Germinal center (tissue), 1 donor: ENCODE measurements at places on chromosomes 16 and 17.

DNA sequence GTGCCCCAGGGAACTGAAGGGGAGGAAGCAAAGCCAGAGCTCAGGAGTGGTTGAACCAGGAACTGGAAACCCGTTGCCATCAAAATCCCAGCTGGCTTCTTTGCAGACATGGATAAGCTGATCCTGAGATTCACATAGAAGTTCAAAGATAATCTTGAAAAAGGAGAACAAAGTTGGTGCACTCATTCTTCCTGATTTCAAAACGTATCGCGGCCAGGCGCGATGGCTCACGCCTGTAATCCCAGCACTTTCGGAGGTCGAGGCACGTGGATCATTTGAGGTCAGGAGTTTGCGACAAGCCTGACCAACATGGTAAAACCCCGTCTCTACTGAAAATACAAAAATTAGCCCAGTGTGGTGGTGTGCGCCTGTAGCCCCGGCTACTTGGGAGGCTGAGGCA, 7.1 kb downstream of the RAP1GAP2 start:
- DNase-seq = no peak

- no peak for DNase-seq
Measured at GRCh38 chr17:6603744-6604325, 36.7 kb downstream of the KIAA0753 start.

DNA sequence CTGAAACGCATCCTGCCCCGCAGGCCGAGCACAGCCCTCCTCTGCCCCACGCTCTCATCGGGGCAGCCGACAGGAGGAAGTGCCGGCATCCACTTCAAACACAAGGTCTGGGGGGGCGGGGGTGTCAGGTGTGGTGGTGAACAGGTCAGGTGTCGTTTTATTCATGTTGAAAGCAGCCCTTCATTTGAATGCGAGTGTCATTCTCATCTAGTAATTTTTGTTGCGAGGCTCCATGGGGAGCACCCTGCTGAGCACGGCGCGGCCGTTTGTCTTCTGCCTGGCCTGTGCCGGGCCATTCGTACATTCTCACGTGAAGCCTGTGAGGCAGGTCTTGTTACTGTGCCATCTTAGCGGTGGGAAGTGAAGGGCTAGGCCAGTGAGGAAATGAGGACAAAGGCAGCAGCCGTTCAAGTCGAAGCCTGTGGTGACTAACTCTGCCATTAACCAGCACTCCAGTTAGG, 1.9 kb downstream of the ACSF3 start:
- DNase-seq = peak; percentile 73

GRCh38 chr16:48687421-48688038, 77.5 kb upstream of the N4BP1 start:
- peak; percentile 70 for DNase-seq

DNA sequence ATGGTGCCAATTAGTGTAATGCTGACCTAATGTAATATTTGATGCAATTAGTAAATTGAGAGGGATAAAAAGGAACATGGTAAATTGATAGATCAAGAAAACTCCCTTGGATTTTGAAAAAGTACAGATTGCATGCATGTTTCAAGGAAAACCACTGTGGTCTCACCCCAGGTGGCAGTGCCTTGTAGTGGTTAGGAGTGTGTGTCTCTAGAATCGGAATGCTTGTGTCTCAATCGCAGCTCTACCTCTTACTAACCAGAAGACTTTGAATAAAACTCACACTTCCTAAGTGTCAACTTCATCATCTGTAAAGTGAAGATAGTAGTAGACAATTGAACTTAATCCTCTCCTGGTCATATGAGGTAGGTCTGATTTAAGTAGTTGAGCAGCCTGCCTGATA, 128.9 kb upstream of the GOT2 start:
- DNase-seq = no peak

- no peak for DNase-seq
Measured at GRCh38 chr16:68749432-68749831, 12.3 kb downstream of the CDH1 start.

DNA sequence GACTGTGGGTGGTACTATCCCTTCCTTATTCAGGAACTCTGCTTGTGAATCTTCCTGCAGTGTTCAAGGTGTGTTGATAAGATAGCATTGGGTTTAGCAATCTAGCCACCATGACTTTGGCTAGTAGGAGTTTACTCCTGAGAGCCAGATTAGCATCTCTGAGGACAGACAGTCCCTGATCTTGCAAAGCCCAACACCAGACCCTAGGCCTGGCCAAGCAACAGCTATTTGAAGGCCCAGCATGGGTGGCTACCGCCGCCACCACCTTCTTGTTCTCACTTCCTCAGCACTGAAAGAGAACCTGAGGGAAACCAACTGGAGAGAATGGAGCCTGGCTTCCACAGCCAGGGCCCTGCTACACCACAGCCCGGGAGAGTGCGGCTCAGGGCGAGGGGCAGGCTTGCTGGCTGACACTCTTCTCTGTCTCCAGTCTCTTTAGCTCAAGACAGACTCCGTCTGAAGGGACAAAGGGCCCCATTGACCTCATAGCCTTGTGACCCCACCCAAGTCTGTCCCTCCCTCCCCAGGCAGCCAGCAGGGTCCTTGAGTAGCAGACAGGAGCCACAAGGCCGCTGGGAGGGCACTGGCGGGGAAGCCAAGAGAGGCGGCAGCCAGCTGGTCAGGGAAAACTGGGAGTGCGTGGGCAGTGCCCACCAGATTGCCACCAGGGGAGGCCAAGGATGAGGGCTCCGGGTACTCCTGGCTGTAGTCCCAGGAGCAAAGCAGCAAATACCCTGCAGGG, 10.9 kb upstream of the ARHGAP23 start:
- DNase-seq = no peak

GRCh38 chr17:78184868-78185267, 2.0 kb downstream of the TK1 start:
- no peak for DNase-seq

GRCh38 chr16:21301895-21302291, 23.8 kb upstream of the CRYM start:
- no peak for DNase-seq

DNA sequence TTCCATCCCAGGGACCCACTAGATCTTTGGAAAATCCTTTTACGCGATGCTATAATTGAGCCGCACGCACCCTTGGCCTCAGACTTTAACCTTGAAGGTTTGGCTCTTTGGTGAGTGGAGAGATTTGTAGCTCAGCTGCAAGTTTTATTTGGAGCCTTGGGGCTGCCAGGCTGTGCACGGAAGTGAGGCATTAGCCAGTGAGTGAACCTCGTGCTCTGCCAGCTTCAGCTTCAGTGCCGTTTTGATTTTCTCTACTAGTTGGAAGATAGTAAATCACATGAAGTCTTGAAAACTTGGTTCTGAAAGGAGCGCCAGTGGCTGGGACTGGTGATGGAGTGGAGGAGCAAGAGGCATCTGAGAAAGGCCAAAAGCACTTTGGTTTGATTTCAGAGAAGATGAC, 17.3 kb downstream of the CRHR1 start:
- DNase-seq = no peak

- DNase-seq = no peak
Measured at GRCh38 chr17:55620023-55620422, 102.6 kb downstream of the TMEM100 start.

- DNase-seq = no peak
Measured at GRCh38 chr16:48110982-48111381, 44.8 kb downstream of the ABCC12 start.

GRCh38 chr17:77570565-77570898, 388.0 kb upstream of the TNRC6C start:
- no peak for DNase-seq

GRCh38 chr17:73359987-73360410, 48.2 kb upstream of the CDC42EP4 start:
- no peak for DNase-seq

GRCh38 chr16:5412731-5413130, 315.1 kb upstream of the EEF2KMT start:
- no peak for DNase-seq

DNA sequence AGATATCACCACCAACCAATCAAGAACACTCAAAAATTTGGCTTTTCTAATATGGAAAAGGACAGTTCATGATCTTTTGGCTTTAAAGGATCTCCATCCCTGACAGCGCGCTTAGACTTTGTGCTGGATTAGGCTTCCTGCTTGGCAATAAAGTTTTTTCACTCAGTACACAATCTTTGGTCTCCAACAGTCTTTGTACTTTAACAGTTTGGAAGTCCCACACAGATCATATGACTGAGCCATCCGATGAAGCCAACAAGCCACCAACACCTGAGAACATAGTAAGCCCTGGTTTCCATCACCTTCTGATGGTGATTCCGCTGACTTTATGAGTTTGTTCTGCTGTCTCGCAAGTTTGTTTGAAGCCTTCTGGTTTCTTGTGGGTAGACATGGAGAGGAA, 34.3 kb downstream of the SMURF2 start:
- no peak for DNase-seq

DNA sequence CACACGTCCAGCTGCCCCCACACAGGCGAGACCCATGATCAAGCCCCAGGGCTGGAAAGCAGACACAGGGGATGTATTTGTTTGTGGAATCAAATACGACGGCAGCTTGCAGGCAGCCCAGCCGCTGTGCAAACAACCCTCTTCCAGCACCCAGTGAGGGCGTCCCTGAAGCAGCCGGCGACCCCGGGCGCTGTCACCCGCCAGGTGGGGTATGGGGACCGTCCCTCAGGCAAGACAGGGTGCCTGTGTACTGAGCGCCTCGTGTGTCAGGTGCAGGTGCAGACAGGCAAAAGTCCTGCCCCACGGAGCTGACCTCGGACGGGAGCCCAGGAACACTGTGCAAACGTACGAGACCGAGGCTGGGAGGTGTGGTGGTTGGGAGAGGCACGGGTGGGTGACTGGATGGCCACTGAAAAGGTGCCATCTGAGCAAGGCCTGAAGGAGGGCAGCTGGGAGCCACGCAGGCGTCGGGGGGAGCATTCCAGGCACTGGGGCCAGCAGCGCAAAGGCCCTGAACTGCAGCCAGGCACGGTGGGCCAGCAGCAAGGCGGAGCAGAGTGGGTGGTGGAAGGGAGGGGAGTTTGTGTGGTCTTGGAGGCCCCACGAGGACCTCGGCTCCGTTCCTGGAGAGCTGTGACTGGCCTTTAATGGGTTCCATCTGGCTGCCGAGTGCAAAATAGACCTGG, 48.5 kb downstream of the CBFA2T3 start:
- DNase-seq = no peak

DNA sequence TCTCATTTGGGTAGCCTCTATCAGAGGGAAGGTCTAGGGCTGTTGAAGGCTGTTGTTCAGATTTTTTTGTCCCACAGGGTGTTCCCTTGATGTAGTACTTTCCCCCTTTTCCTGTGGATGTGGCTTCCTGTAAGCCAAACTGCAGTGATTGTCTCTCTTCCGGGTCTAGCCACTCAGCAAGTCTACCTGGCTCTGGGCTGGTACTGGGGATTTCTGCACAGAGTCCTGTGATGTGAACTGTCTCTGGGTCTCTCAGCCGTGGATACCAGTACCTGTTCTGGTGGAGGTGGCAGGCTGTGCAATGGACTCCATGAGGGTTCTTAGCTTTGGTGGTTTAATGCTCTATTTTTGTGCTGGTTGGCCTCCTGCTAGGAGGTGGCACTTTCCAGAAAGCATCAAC, 23.3 kb upstream of the CCR7 start:
- no peak for DNase-seq

DNA sequence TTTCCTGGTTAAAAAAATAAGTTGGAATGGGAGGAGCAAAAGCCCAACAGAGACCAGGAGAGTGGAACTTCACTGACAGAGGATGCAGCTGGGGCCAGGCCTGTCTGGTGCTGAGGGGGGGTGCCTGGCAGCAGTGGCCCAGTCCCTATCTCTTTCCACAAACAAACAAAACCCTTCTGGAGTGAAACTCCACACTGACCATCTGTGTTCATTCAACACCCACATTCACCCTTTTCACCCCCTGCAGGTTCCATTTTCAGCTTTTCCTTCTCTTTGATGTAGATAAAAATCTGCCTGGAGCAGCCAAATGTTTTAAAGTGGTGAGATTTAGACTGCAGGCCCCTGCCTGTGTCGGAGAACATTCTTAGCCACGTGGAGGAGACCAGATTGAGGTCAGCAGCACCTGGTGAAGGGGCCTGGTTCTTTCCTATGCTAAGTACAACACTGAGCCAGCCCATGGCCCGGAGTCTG, 161.4 kb upstream of the CDH11 start:
- DNase-seq = no peak

- no peak for DNase-seq
Measured at GRCh38 chr17:63512896-63513644, 10.1 kb upstream of the KCNH6 start.

GRCh38 chr16:87979352-87979751, 28.1 kb downstream of the BANP start:
- no peak for DNase-seq

DNA sequence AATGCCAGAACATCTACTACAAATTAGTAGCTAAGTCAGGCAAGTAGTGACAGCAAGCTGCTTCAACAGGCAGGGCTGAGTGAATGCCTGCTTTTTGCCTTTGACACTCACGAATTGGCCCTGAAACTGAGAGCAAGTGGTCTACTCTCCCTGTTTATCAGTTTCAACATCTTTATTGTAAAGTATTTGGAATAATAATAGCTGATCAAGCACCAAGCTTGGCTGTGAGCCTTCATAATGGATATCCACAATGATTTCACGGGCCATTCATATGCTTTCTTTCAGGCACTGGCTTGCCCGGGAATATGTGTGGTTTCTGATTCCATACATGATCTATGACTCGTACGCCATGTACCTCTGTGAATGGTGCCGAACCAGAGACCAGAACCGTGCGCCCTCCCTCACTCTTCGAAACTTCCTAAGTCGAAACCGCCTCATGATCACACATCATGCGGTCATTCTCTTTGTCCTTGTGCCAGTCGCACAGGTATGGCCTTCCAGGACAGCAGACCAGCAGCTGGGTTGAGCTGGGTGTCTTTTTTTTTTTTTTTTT, 5.2 kb downstream of the TLCD3A start:
- no peak for DNase-seq

GRCh38 chr17:14745541-14745940, 444.7 kb downstream of the HS3ST3B1 start:
- no peak for DNase-seq

GRCh38 chr16:5020551-5020950, 13.2 kb downstream of the NAGPA start:
- DNase-seq = no peak

GRCh38 chr17:82963104-82963950, 116.1 kb upstream of the METRNL start:
- DNase-seq = peak; percentile 49

DNA sequence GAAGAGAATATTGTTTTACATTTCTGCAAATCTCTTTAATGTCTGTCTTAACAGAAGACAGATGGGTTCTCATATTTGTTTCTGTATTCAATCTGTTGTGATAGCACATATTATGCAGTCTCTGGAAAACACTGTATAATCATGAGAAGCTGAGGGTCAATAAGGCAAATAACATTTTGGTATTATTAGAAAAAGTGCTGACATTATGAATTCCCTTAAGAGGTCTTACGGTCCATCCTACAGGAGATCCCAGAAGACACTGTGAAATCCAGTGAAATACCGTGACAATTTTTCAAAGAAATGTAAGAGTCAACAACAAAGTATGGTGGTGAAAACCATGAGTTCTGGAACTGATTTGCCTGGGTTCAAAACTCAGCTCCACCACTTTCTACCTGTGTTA, 42.3 kb downstream of the ABCA5 start:
- no peak for DNase-seq
